ENCODE measurements at places on chromosomes 7 and 10. TPM values are rescaled to one million over a fixed set of nuclear protein-coding genes. Genes with fewer than 3 reads are reported as not detected.

DNA sequence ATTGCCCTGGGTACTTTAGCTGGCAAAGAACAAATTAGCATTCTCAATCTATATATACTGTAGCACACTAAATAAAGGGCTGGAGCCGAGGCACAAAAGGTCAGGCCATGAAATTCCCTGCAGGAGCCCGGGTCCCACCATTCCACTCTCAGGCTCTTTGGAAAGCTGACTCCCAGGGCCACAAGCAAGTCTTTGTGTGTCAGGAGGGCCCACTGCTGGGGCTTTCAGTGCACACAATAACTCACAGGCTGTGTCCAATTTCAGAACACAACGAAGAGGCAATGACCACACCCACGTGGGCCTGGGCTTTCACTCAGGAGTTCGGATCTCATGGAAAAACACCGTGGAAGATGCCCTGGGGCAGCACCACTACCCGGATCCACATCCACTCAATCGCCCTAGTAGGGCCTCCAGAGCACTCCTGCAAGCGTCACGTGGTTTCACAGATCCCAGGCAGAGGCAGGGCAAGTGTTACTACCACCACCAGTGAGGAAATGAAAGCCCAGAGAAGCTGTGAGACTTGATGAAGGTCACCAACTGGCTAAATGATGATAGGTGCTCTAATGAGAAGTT lies 60.3 kb downstream of the COBL start:
- no peaks in the 10 kb centered on the region for H3K36me3 ChIP-seq
- no peak overlapping the region for H3K4me3 ChIP-seq
- H3K27me3 ChIP-seq, result no peaks in the 10 kb centered on the region
- DNase-seq, result no peak
- H3K4me1 ChIP-seq, result no peaks in the 10 kb centered on the region
- no peak overlapping the region for H3K27ac ChIP-seq

The AGR3 gene
- total RNA-seq, result not detected

DNA sequence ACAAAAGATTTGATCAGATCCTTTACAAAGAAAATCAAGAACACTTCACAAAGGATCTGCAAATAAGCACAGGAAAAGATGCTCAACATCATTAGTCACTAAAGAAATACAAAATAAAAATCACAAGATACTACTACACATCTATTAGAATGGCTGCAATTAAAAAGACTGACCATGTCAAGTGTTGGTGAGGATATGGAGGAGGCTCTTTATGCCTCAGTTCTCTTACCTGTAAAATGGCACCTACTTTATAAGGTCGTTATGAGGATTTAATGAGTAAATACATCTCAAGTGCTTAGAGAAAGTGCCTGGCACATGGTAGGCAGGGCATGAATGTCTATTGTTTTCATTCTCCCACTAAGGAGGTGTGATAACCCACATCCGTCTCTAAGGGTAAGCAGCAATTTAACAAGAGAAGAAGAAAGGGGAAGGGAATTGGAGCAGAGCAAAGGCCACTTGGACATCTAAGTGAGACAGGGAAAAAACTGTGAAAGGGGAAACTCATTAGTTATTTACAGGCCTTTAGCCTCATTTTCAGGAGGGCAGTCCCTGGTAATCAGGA lies 157.5 kb upstream of the NFE2L3 start:
- no peaks in the 10 kb centered on the region for H3K4me1 ChIP-seq
- no peak overlapping the region for H3K4me3 ChIP-seq
- no peaks in the 10 kb centered on the region for H3K27me3 ChIP-seq
- no peak overlapping the region for H3K27ac ChIP-seq

DNA sequence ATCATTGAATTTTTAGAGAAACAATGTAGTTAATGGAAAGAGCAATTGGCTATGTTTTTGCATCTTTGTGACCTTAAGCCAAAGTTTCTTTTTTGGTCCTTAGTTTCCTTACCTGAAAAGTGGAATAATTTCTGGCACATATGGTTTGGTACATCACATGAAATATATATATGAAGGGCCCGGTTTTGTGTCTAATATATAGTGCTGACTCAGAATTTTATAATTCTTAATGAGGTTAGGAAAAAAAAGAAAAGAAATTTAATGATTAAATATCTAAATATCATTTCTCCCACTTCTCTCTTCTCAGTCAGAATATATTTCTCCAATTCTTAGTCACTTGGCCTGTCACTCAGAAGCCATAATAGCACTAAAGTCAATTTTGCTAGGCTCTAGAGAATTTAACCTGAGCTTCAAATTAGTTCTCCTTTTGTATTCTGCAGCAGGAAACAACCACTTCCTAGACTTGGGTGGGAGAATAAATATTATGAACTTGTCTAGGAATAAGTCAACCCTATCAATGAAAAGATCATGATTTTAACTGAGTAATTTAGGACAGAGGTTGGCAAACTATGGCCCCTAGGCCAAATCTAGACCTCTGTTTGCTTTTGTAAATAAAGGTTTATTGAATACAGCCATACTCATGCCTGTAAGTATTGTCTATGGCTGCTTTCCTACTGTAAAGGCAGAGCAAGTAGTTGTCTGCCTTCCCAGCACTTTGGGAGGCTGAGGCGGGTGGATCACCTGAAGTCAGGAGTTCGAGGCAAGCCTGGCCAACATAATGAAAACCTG lies 34.6 kb downstream of the PPP1R9A start:
- no peaks in the 10 kb centered on the region for H3K36me3 ChIP-seq
- no peaks in the 10 kb centered on the region for H3K27me3 ChIP-seq
- H3K27ac ChIP-seq, result no peak overlapping the region
- no peaks in the 10 kb centered on the region for H3K4me1 ChIP-seq

The TFEC gene
- 4.1 TPM for total RNA-seq

The PIK3AP1 gene
- total RNA-seq, result 10.0 TPM

GRCh38 chr7:17638727-17639126 lies 301.6 kb downstream of the SNX13 start:
- no peaks in the 10 kb centered on the region for H3K27me3 ChIP-seq
- H3K36me3 ChIP-seq, result no peaks in the 10 kb centered on the region
- H3K27ac ChIP-seq, result no peak overlapping the region
- H3K4me1 ChIP-seq, result no peaks in the 10 kb centered on the region

GRCh38 chr7:92698237-92698841 lies 108.1 kb upstream of the FAM133B start:
- H3K27ac ChIP-seq, result no peak overlapping the region
- peak; percentile 28 for DNase-seq
- no peaks in the 10 kb centered on the region for H3K36me3 ChIP-seq
- no peak overlapping the region for H3K4me3 ChIP-seq
- no peaks in the 10 kb centered on the region for H3K4me1 ChIP-seq

The SH2D4B gene
- total RNA-seq, result 1.1 TPM

GRCh38 chr7:45028920-45029344 lies 28.9 kb downstream of the CCM2 start:
- no peak overlapping the region for H3K27ac ChIP-seq
- no peak for DNase-seq
- H3K27me3 ChIP-seq, result no peaks in the 10 kb centered on the region
- no peaks in the 10 kb centered on the region for H3K36me3 ChIP-seq
- no peak overlapping the region for H3K4me3 ChIP-seq

- no peaks in the 10 kb centered on the region for H3K27me3 ChIP-seq
- no peak overlapping the region for H3K4me3 ChIP-seq
- H3K4me1 ChIP-seq, result no peaks in the 10 kb centered on the region
- no peaks in the 10 kb centered on the region for H3K36me3 ChIP-seq
Measured at GRCh38 chr10:129851941-129852640, 112.0 kb downstream of the EBF3 start.

DNA sequence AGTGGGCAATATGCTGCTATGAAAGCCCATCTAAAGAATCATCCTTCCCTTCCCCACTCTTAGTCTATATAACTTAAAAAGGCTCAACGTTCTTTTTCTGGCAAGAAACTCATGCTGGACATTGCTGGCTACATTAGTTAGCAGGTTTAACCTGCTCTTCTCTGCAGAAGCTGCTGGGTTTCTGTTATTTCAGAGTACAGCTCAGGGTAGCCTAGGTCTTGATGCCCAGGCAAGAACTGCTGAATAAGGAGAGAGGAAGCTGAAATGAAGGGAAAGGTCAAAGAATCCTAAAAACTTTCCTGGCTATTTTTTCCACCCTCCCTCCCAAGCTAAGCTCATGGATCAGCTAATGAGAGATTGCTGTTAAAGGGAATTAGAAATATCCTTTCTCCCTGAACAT lies 79.4 kb downstream of the ANKIB1 start:
- no peak overlapping the region for H3K4me3 ChIP-seq
- no peak overlapping the region for H3K27ac ChIP-seq
- no peaks in the 10 kb centered on the region for H3K36me3 ChIP-seq
- H3K4me1 ChIP-seq, result no peaks in the 10 kb centered on the region
- H3K27me3 ChIP-seq, result no peaks in the 10 kb centered on the region
- no peak for DNase-seq

The SLC18A2 gene
- 2.0 TPM for total RNA-seq

GRCh38 chr7:13057462-13058200 lies 370.2 kb downstream of the ARL4A start:
- H3K36me3 ChIP-seq, result no peaks in the 10 kb centered on the region
- no peak for DNase-seq
- no peaks in the 10 kb centered on the region for H3K27me3 ChIP-seq
- no peak overlapping the region for H3K27ac ChIP-seq
- H3K4me1 ChIP-seq, result no peaks in the 10 kb centered on the region

- H3K4me3 ChIP-seq, result no peak overlapping the region
- no peaks in the 10 kb centered on the region for H3K36me3 ChIP-seq
- no peak overlapping the region for H3K27ac ChIP-seq
- DNase-seq, result no peak
- H3K27me3 ChIP-seq, result no peaks in the 10 kb centered on the region
Measured at GRCh38 chr10:113047605-113047962, 97.5 kb downstream of the TCF7L2 start.

DNA sequence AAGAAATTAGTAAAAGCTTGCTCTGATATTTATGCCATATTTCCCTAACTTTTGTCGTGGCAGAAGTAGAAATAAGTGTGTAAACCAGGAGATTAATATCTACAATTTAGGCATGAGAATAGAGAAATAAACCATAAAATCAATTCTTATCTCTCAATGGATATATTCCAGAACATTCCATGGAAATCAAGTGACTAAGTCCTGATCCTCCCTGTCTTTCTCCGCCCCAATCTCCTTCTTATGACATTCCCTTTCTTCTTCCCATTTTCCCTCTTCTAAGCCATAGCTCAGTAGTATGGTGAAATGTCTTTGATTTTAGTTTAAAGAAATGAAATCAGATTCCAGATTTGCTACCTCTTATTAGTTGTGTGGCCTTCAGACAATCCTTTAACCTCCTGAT lies 88.8 kb downstream of the TBXAS1 start:
- no peak overlapping the region for H3K4me3 ChIP-seq
- H3K27ac ChIP-seq, result no peak overlapping the region
- DNase-seq, result no peak

- H3K4me3 ChIP-seq, result no peak overlapping the region
- no peaks in the 10 kb centered on the region for H3K4me1 ChIP-seq
- H3K27ac ChIP-seq, result no peak overlapping the region
- DNase-seq, result no peak
- H3K27me3 ChIP-seq, result no peaks in the 10 kb centered on the region
Measured at GRCh38 chr7:55449205-55449991, 84.3 kb downstream of the LANCL2 start.

- H3K27ac ChIP-seq, result no peak overlapping the region
- no peaks in the 10 kb centered on the region for H3K4me1 ChIP-seq
- DNase-seq, result no peak
- no peaks in the 10 kb centered on the region for H3K27me3 ChIP-seq
- no peaks in the 10 kb centered on the region for H3K36me3 ChIP-seq
Measured at GRCh38 chr7:20797462-20798080, 10.9 kb upstream of the SP8 start.

DNA sequence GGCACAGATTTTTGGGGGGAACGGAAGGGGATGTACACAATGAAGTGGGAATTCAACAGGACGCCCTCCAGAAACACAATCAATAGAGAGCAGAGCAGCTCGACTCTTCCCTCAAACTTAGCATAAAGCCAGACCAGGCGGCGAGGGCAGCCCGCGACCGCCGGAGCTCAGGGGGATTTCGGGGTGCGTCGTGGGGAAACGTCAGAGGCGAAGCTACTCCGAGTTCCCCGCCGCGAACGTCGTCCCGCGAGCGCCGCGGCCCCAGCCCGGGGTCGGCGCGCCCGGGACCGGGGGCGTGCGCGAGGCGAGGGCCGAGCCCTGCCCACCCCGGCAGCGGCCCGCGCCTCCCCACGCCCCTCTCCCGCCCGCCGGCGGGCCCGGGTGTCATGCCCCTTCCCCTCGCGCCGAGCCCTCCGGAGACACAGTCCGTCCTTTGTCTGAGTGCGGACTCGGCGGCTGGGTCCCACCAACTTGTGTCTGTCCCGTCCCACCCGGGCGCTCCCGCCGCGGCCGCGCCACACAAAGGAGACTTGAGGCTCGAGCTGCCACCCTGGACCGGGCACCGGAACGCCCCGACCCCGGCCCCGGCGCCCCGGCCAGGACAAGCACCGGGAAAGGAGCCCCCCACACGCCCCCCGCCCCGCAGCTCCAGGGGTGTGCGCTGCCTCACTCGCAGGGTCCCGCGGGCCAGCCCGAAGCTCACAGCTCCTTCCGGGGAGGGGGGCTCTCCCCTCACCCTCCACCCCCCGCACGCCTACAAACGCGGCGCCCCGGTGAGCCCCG lies 634 bp downstream of the EZH2 start:
- DNase-seq, result peak; percentile 51
- H3K27me3 ChIP-seq, result no peaks in the 10 kb centered on the region
- peak overlapping the region; percentile 97 for H3K27ac ChIP-seq
- H3K36me3 ChIP-seq, result no peaks in the 10 kb centered on the region
- peak overlapping the region; percentile 95 for H3K4me3 ChIP-seq
- H3K4me1 ChIP-seq, result no peaks in the 10 kb centered on the region

DNA sequence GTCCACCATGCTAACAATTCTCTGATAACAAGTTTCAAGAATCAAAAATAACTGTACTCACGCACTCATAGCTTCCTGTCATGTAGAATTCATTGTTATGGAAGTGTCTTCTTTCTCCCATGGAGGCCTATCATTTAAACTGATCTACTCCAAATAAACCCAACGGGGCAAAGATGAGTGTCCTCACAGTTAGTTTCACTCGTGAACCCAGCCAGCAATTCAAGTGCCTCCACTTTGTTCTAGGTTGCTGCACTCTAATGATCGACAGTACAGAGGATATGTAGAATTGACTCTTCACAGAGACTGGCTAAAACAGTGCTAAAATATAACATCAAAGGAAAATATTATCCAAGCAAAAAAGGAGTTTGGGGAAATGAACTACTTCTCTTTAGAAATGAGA lies 111.4 kb downstream of the LRRN3 start:
- H3K27ac ChIP-seq, result no peak overlapping the region
- no peaks in the 10 kb centered on the region for H3K27me3 ChIP-seq
- H3K4me1 ChIP-seq, result no peaks in the 10 kb centered on the region
- H3K4me3 ChIP-seq, result no peak overlapping the region
- no peak for DNase-seq
